Stimulated activated CD4-positive, alpha-beta T cell treated with anti-CD3 and anti-CD28 coated beads, Interleukin-1b, Interleukin-23, amount 100 ng/mL, for 4 hours (primary cell): ENCODE measurements at places on chromosomes 5 and 9.

DNA sequence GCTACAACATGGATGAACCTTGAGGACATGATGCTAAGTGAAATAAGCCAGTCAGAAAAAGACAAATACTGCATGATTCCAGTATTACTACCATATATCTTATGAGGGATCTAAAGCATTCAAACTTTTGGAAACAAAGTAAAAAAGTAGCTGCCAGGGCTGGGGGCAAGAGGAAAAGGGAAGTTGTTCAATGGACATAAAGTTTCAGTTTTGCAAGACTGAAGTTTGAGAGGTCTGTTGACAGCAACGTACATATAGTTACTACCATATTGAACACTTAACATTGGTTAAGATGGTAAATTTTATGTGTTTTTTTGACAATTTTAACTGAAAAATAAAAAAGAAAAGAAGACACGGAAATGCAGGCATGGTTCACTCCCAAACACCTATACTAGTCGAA, 77.6 kb downstream of the MAPKAP1 start:
- no peak for DNase-seq

GRCh38 chr9:109274884-109275730, 45.8 kb downstream of the EPB41L4B start:
- DNase-seq = no peak

GRCh38 chr9:92642564-92642963, 27.4 kb downstream of the IPPK start:
- DNase-seq = no peak

- DNase-seq = no peak
These were observed 346.4 kb upstream of the FAM174A start for GRCh38 chr5:100188778-100189177.

- DNase-seq = no peak
These were observed 268.2 kb downstream of the HSPA4 start for GRCh38 chr5:133319905-133320520.
